CD4-positive, alpha-beta T cell (primary cell): ENCODE measurements at places on chromosomes 11 and 22.
A peak's percentile ranks its signal among the peaks of the same experiment; 100 is the strongest.

DNA sequence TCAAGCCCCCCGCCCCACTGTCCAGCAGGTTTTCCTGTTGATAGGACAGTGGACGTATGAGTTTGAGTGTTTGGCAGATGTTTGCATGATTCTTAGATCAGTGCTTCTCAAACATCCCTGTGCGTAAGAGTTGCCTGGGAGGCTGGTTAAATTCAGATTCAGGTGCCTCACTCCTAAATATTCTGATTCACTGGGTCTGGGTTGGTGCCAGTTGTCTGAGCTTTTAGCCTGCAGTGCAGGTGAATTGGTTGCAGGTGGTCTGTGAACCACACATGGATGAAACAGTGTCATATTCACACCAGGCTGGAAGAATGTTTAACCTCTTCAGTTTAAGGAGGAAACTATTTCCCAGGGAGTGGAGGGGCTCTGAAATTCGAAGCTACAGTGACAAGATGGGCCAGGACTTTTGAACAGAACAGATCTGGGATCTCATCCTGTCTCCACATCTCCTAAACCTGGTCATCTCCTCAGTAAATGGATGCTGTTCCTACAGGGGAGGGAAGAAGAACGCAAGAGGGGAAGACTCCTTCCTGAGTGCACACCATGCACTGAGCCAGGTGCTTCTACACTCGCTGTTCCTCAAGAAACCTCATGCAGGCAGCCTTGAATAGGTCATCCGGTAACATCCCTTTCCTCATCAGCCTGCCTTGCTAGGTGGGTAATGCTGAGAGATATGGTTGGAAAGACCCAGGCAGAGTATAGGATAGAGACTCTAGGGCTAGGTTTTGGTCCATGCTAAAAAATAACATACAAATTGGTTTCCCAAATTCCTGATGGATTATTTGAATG is 47.8 kb downstream of the TEAD1 start:
- DNase-seq, result no peak

GRCh38 chr11:47946682-47947559 is 33.4 kb upstream of the PTPRJ start:
- no peak for DNase-seq

GRCh38 chr11:2419638-2420501 is 19.3 kb downstream of the TSSC4 start:
- DNase-seq, result peak; percentile 56

GRCh38 chr22:27094633-27095308 is 437.4 kb downstream of the MIAT start:
- DNase-seq, result no peak

- DNase-seq, result no peak
These were observed 123.1 kb downstream of the MPPED1 start for GRCh38 chr22:43534916-43535315.

DNA sequence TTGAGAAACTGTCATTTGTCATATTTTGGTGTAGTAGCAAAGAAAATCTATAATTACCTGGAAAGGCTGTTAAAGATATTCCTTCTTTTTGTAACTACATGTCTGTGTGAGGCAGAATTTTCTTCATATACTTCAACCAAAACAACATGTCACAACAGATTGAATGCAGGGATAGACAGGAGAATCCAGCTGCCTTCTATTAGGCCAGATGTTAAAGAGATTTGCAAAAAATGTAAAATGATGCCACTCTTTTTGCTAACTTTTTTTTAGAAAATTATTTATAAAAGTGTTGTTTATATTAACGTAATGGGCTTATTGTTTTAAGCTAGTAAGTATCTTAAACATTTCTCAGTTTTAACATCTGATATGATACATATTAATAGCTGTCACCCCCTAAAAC is 12.7 kb downstream of the DGKZ start:
- no peak for DNase-seq

GRCh38 chr11:15641271-15642045 is 526.7 kb downstream of the INSC start:
- DNase-seq, result no peak

GRCh38 chr11:122069707-122070360 is 46.2 kb downstream of the BLID start:
- DNase-seq, result no peak

DNA sequence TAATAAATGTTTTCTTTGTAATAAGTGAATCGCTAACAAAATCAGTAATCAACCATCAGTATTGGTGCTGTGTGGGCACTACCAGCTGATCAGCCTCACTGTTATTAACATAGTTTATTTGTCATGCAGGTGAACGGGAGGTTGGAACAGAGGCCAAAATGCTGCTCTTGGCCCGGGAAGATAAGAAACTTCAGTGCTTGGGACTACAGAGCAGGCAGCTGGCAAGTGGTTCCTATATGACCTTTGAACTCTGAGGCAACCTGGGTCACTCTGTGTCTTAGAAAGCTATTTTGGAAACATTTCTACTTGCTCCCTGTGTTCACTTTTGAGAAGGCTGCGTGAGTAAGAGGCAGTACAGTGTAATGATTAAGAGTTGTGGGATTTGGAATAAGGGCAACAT is 36.5 kb upstream of the DNAJB13 start:
- DNase-seq, result no peak

- no peak for DNase-seq
These were observed 51.4 kb downstream of the FAM83F start for GRCh38 chr22:40046126-40046525.

DNA sequence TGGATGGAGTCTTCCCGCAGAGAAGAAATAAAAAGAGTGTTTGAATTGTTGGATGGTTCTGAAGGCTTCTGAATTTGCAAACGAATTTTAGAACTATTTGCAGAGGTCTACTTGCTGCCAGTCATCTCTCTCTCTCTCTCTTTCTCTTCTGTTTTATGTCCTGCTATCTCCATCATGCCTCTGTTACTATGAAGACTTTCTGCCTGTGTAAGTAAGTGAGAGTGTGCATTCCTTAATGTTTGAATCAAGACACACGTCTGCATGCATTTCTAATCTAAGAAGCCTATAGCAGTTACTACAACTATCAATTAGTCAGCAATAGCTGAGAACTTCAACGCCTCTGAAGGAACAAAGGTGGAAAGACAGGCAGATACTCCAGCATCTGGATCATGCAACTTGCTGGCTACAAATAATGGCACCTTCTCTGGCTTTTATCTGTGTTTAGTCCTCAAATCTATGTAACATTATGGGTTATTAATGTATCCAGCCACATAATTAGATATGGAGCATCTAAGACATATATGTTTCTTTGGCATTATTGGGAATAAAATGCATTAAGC is 191.5 kb upstream of the BLID start:
- DNase-seq, result no peak

DNA sequence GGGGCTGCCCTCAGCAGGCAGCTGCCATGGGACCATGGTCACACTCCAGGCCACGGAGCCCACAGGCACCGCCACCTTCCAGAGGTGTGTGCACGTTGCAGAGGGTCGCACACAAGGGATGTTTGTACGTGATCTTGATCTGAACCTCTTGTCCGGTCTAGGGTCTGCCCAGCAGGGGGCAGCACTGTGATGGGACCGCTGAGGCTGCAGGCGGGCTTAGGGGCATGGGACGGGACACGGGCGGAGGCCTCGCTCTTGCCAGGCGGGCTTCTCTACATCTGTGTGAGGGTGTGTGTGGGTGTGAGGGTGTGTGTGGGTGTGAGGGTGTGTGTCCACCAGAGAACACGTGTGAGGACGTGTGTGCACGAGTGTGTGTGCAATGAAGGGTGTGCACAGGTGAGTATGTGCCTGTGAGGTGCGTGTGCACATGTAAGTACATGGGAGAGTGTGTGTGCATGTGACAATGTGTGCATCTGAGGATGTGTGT is 52.4 kb downstream of the CACNA1I start:
- DNase-seq, result peak; percentile 64

DNA sequence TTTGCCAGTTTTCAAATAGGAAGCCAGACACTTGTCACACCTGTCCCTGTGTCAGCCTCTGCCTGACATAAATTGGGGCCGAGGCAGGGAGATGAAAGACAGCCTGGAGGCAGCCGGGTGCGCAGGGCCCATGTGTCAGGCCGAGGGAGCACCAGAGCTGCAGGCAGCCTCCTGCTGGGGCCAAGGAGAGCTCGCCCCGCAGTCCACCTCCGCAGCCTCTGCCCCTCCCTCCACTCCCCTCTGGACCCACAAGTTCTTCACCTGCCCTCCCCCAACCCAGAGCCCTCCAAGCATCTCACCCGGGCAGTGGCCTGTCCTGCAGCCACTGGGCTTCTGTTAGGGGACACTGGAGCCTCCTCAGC is 8.8 kb downstream of the RTN4R start:
- DNase-seq, result no peak

DNA sequence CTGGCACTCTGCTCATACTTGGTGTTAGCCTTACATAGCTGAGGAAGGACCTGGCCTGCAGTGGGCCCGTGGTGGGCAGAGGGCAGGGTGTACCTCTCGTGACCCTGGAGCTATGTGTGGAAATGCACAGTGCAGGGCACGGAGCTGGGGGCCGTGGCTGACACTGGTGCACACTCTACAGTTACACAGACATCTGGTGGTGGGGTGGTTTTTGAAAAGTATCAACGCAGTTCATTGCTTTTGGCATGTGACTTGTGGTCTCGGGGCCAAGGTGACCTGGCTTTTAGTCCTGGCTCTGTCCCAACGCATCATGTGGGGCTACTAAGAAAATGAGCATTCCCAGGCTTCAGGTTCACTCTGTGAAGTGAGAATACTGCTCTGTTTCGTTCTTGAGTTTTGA is 553.6 kb downstream of the NTM start:
- DNase-seq, result no peak

DNA sequence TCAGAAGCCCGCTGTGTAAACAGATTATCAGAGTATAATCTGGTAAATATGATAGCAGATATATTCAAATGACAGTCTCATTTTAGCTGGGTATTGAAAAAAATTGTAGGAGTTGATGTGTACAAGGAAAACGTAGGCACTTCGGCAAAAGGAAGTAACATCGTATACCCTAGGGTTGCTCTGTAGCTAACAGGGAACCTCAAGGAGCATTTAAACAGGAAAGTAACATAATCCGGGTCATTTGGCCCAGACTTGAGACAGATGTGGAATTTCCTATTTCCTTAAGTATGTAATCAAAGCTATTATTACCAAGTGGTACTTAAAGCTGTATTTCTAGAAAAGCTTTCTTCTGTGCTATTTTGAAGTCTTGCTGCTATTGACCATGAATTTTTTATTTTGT is 215.6 kb downstream of the DDX10 start:
- DNase-seq, result no peak

DNA sequence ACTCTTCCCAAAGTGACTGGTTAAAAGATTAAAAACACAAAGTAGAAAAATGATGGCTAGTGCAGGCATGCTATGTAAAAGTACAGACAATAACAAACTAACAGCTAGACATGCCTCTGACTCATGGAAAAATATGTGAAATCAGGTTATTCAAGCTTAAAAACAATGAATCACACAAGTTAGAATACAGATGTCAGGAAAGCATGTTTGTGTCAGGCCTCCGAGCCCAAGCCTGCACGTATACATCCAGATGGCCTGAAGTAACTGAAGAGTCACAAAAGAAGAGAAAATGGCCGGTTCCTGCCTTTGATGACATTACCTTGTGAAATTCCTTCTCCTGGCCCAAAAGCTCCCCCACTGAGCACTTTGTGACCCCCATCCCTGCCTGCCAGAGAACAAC is 110.1 kb downstream of the NOX4 start:
- no peak for DNase-seq

GRCh38 chr11:19433367-19433766 is 192.6 kb upstream of the E2F8 start:
- no peak for DNase-seq

DNA sequence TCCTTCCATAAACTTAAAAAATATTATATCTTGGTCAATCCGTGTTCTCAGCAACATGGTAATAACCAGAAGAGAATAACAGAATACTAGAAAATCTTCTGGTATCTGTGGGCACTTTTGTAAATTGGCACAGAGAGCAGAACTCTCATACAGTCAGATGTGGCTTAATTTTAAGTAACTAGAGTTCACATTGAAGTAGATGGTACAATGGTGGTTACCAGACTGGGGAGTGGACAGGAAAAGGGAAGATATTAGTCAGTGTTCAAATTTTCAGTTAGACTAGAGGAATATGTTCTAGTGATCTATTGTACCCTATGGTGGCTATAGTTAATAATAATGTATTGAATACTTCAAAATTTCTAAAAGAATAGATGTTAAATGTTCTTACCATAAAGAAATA is 6.9 kb downstream of the OR52H1 start:
- no peak for DNase-seq

DNA sequence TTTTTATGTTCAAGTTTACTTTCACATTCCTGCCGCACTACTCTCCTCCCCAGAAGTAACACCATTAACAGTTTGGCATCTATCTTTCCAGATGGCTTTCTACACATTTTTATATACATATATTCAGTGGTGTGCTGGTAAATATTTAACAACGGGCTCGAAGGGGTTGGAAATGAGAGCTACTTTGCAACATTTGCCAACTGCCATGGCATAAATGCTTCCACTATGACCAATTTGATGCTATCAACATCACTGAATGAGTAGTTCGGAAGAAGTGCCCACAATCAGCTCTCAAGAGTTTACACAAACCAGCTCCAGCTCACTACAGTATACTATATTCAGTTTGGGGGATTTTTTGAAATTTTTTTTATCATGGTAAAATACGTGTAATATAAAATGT is 55.2 kb downstream of the RELT start:
- DNase-seq, result no peak
